NCI-H69 (cell line): ENCODE measurements at places on chromosomes 7 and 10.

- DNase-seq, result peak; percentile 12
These were observed 5.3 kb upstream of the KCNIP2 start for GRCh38 chr10:101848894-101849351.

- DNase-seq, result no peak
These were observed 72.1 kb downstream of the ADCY1 start for GRCh38 chr7:45646207-45646821.

DNA sequence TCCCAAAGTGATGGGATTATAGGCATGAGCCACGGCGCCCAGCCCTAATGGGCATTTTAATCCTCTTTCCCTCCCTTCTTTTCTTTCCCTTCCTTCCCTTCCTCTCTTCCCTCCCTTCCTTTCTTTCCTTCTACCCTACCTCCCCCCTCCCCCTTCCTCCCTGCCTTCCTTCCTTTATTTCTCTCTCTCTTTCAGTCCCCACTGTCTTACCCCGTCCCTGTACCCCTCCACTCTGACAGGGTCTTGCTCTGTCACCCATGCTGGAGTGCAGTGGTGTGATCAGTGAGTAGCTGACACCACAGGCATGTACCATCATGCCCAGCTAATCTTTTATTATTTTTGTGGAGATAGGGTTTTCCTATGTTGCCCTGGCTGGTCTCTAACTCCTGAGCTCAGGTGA lies 24.2 kb downstream of the LCOR start:
- no peak for DNase-seq

DNA sequence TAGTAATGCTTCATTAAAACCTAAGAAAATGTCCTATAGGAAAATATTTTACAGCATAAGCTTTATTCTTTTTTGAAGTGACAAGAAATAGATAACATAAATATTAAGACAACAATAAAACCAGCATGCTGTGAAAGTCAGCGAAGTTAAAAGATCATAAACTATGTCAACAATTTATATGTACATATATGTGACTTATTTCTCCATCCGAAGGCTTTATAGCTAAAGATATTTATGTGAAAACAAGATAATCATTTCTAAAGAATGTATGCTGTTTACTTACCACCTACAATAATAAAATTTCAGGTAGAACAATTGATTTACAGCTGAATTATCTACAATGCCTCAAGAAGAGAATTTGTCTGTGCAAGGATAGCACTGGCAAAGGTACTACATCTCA lies 283.4 kb downstream of the CRPPA start:
- DNase-seq, result no peak

- DNase-seq, result no peak
These were observed 201.7 kb upstream of the ADARB2 start for GRCh38 chr10:1939016-1939415.

- DNase-seq, result no peak
These were observed 45.0 kb downstream of the PANK1 start for GRCh38 chr10:89600041-89600440.

DNA sequence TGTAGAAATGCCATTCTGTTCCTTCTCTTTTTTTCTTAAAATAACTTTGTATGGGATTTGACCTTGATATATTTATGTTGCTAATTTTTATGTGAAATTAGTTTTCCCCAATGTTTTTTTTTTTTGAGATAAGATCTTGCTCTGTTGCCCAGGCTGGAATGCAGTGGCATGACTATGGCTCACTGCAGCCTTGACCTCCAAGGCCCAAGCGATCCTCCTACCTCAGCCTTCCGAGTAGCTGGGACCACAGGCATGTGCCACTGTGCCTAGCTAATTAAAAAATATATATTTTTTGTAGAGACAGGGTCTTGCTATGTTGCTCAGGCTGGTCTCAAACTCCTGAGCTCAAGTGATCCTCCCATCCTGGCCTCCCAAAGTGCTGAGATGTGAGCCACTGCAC lies 16.0 kb downstream of the VPS26A start:
- DNase-seq, result no peak

- DNase-seq, result no peak
These were observed 184.9 kb downstream of the PTEN start for GRCh38 chr10:88048312-88048711.

- peak; percentile 65 for DNase-seq
These were observed 45.5 kb downstream of the DPYSL4 start for GRCh38 chr10:132232023-132232951.

DNA sequence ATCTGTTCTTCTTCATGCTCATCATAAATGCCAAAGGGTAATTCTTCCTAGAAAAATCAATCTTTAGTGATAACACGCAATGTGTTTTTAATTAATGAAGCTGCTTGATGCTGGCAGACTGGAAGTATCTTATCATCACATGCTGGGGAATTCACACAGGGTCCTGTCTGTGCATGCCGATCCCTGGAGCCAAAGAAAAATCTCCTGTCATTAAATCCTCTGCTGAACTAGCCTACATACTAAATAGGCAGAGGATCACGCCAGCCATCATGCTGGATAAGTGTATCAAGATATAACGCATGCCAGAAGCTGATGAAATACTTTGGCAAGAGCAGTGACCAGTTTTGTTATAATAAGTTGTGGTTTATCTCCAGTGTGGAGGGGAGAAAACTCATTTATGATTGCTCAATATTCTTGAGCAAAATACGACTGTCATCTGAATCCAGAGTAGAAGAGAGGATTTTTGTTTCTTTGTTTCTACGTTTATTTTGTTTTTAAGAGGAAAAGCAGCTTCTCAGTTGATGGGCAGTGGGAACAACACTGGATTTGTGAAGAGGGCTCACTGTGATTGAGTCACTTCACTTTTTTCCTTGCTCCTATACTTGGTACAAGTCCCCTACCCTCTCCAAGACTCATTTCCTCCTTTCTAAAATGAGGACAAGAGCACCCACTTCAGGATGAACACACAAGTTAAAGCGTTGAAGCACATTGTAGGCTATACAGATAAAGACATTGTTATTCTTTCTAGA lies 649.1 kb downstream of the TNS3 start:
- no peak for DNase-seq

DNA sequence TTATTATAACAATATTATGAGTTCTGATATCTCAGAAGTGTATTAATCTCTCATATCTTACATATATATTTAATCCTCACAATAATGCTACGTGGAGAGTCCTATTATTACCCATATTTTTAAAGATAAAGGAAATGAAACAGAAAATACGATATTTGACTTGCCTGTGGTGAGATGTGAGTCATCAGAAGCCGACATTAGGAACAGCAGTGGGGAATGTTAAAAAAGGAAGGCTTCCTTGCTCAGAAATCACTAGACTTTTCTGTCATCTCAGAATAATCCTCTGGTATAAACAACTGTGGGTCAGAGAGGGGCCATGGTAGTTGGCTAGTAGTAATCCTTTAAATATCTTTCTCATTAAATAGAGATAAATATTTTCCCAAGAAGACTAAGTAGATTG lies 402.3 kb upstream of the PCDH15 start:
- no peak for DNase-seq

- no peak for DNase-seq
These were observed 247.0 kb downstream of the WDR11 start for GRCh38 chr10:121098211-121098610.

GRCh38 chr7:13992596-13992964 lies 3.1 kb upstream of the ETV1 start:
- no peak for DNase-seq

DNA sequence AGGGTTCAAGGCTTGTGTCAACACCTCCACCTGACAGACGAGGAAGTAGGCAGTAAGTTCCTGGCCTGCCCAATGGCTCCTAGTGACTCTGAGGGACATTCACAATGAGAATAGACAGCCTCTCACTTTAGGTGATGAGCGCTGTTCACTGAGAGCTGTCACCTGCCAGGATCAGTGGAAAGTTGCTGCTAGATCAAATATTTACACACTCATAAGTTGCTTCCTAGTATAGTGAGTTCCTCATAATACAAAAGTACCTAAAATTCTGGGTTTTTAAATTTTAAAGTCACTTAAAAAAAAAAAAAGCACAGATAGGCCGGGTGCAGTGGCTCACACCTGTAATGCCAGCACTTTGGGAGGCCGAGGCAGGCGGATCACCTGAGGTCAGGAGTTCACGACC lies 320.8 kb downstream of the PRPF18 start:
- no peak for DNase-seq

- DNase-seq, result peak; percentile 1
These were observed 218.3 kb upstream of the AKR1E2 start for GRCh38 chr10:4607681-4608080.

GRCh38 chr7:94556028-94556427 lies 46.4 kb downstream of the CASD1 start:
- no peak for DNase-seq

- no peak for DNase-seq
These were observed 302.8 kb downstream of the PTPRN2 start for GRCh38 chr7:158284617-158285382.

DNA sequence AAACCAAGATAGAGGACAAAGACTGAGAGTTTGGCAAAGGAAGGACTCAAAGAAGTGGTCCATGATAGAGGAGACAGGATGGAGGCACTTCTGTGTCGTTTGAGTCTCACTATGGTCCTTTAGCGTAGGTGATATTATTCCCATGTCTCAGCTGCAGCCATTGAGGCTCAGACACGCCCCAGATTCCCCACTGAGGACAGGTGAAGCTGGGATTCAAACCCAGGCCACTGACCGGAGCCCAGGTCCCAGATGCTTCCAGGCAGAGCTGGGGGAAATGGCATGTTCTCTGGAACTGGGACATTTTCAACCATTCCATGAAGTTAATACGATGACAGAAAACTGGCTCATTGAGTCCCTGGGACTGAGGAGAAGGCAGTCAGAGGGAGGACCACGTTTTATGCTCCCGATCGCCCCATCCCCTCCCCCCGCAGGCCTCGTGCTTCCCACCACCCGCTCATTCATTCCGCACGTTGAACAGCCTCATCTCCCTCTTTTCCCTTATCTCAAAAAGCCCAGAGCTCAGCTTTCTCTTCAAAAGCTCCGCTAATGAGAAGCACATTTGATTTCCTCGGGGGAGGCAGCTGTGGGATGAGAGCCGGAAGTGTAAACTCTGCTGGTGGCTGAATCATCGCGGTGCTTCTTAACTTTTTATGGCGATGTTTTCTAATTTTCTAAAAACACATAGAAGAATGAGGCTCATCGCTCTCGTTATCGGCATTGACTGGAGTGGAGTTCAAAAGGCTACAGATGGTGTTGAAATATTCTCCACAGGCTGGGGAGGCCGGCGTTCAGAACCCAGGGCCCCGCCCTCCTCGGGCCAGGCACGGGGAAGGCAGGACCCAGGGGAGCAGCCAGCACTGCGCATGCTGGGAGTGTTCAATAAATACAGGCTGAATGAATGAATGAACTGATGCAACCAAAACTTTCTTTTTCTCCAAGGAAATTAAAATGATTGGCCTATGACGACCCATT lies 64.0 kb downstream of the OAT start:
- DNase-seq, result peak; percentile 40

- DNase-seq, result peak; percentile 62
These were observed 768 bp downstream of the CHCHD2 start for GRCh38 chr7:56105508-56105907.

GRCh38 chr10:125375210-125375609 lies 214.8 kb upstream of the CTBP2 start:
- no peak for DNase-seq

DNA sequence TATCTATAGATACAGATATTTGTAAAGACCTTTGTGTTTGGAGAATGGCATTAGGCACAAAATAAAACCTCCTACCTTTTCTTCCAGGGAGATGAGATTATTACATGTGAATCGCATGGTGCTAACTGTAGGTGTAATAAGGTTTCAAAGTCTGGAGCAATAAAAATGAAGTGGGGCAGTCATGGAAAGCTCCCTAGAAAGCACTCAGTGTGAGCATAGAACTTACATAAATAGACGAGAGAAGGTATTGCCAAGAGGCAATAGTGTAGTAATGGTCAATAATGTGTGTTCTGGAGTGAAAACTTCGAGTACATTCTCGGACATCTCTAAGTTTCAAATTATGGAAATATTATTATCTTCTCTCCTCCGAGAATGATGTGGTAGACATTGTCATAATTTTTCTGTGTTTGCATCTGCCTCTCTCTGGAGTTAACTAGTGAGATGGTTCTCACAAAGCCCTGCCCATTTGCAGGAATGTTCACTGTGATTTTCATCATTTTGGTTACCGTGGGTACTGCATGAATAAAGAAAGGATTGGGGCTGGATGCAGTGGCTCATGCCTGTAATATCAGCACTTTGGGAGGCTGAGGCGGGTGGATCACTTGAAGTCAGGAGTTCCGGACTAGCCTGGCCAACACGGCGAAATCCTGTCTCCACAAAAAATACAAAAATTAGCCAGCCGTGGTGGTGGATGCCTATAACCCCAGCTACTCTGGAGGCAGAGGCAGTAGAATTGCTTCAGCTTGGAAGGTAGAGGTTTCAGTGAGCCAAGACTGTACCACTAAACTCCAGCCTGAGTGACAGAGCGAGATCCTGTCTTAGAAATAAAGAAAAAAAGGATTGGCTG lies 10.6 kb downstream of the VIM start:
- no peak for DNase-seq

DNA sequence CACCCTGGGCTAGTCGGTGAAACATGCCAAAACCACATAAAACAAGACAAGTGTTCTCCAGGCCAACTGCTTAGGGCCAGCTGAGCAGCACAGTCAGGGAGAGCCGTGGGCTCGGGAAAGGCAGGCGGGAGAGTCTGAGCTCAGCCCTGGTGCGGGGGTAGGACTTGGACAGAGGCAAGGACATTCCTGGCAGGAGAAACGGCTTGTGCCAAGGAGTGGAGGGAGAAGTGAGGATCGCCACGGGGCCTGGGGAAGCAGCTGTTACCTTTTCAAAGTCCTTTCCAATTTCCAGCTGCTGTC lies 4.2 kb downstream of the ELN start:
- peak; percentile 66 for DNase-seq

DNA sequence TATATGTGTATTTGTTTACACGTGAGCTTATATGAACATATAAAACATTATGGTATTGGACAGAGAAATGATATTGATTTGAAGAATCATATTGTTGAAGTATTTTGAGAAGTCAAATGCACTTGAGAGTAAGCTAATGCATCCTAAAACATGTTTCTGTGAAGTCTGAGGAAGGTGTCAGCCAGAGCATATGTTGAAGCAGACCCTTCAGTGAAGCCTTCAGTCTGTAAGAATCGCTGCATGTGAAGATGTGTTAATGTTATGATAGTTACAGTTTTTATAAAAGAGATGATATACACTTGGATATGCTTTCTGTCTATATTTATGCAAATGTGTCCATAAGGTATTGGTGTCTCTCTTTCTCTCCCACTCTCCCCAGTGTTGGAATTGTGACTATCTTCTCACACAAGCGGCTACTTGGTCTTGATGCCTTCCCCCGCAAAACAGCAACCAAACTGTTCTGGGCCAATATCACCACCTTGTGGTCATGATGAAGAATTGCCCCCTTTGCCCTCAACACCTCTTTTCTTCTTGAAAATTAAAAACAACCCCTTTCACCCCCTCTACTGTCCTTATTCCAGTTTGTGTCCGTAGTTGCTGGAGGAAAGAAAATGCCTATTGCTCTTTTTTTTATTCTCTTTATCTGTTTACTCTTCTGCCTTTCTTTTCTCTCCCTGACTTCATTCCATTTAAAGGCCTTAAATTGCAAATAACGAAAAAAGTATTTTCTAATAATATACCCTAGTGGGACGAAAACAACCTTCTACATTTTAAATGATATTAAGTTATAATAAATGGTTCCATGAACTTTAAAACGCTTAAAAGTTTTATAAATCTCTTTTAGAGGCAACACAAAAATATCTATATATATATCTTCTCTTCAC lies 64.9 kb downstream of the IKZF1 start:
- peak; percentile 71 for DNase-seq

GRCh38 chr7:143038635-143039034 lies 11.7 kb upstream of the OR9A2 start:
- no peak for DNase-seq
